ENCODE measurements at places on chromosomes 7 and 10. TPM values are rescaled to one million over a fixed set of nuclear protein-coding genes. Genes with fewer than 3 reads are reported as not detected.

Gene ARMH3
- 19.9 TPM for polyA plus RNA-seq

Gene FFAR4
- not detected for polyA plus RNA-seq

Gene PSD
- 4.9 TPM for polyA plus RNA-seq

Gene METTL2B
- 21.3 TPM for polyA plus RNA-seq
